ENCODE measurements at places on chromosomes 16 and 17.

GRCh38 chr17:34886831-34887230, 74.4 kb downstream of the CCT6B start:
- no peak for DNase-seq

DNA sequence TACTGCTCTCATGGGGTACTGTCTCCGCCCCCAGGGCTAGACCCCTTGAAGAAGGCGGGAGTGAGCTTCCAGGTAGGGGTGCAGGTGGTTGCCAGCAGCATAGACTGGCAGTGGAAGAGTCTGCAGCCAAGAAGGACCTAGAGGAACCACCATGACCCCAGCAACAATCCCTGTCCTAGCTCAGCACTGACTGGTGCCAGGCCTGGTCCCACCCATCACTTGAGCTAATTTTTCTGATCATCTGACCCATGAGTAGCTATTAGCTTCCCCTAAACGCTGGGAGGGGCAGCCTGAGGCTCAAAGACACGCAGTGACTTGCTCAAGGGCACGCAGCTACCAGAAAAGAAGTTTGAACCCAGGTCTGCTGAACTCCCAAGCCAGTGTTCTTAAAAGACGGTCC, 945 bp downstream of the PRM3 start:
- no peak for DNase-seq

DNA sequence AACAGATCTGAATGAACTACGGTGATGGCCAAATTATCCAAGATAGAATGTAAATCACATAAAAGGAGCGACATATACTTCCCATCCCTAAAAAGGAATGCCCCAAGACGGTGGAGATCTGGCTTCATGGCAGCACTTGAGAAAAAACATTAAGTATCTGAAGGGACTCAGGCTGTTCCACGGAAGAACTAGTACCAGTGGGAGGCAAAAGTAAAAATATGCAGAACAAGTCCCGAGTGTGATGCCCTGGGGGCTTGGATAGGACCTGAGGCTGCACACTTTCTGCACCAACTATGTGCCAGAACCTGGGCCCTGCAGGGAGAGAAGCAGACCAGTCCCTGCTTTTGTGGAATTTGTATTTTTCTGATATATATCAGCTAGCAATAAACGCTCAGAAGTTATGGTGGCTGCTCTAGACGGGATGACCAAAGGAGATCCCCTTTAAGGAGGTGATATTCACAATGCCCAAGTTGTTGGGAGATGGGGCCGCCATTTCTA, 539 bp upstream of the CKLF start:
- no peak for DNase-seq

DNA sequence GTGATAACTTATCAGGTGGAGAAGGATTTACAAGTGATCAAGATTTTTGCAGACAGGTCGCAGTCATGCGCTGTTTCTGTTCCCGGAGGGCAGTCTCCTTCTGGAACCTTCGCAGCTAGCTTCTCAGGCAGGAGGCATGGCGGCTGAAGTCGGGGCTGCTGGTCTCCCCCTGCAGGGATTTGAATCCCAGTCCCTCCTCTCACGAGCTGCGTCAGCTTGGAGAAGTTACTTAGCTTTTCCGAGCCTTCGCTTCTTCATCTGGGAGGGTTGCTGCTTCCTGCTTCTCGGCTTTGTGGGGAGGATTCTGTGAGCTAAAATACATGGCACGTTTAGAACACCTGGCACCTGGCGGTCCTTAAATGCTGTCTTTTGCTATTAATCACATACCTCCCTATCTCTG, 287.8 kb upstream of the FOXF1 start:
- no peak for DNase-seq

- DNase-seq = no peak
These were observed 56.6 kb downstream of the MYOCD start for GRCh38 chr17:12722282-12722681.

DNA sequence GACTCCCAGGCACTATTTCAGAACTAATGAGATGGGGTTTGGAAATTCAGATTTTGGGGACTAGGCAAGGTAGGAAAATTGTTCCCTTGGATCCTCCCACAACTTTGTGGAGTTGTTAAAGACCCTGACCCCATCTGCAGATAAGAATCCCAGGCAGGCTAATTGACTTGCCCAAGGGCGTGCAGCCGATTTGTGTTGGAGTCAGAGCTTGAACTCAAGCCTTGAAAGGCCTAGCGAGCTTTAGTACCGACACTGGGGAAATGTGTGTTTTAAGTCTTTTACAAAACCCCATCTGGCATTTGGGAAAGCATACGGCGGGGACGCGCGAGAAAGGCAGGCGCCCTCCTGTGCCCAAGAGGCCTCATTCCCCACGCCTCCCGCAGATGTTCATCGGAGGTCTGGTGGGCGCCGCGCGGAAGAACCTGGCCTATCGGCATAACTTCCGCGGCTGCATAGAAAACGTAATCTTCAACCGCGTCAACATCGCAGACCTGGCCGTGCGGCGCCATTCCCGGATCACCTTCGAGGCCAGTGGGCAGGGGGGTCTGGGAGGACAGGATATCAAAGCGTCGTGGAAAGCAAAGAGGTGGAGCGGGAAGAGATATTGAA, 4.3 kb downstream of the CNTNAP1 start:
- no peak for DNase-seq

DNA sequence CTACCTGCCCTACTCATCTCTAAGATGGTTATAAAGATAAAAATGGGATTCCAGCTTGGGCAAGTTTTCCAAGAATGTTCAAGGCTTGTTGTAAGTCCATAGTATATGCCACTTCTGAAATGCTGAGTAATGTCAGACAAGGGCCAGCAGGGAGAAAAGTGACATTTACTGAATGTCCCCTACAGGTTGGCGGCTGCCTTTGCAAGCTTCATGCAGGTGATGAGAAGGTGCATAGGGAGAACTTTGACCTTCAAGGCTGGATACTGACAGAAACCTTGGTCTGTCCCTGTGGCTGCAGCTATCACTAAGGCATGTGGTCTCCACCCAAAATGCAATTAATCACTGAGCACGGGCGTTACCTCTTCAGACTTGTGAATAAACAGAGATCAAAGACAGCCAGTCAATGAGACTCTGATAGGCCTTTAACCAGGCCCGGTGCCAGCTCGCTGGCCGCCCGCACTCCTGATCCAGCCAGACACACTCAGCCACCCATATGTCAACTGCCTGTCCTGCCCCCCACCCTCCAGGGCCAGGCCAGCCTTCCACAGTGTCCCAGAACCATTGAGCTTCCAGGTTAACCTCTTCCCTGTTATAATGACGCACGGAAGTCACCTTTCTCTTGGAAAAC, 26.8 kb upstream of the AXIN2 start:
- DNase-seq = no peak

DNA sequence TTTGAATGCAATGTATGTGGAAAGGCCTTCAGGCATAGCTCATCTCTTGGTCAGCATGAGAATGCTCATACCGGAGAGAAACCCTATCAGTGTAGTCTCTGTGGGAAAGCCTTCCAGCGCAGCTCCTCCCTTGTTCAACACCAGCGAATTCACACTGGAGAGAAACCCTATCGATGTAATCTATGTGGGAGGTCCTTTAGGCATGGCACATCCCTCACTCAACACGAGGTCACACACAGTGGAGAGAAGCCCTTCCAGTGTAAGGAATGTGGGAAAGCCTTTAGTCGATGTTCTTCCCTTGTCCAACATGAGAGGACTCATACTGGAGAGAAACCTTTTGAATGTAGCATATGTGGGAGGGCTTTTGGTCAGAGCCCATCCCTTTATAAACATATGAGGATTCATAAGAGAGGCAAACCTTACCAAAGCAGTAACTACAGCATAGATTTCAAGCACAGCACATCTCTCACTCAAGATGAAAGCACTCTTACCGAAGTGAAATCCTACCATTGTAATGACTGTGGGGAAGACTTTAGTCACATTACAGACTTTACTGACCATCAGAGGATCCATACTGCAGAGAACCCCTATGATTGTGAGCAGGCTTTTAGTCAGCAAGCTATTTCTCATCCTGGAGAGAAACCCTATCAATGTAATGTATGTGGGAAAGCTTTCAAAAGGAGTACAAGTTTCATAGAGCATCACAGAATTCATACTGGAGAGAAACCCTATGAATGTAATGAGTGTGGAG, 24.7 kb downstream of the ZFP90 start:
- DNase-seq = no peak

DNA sequence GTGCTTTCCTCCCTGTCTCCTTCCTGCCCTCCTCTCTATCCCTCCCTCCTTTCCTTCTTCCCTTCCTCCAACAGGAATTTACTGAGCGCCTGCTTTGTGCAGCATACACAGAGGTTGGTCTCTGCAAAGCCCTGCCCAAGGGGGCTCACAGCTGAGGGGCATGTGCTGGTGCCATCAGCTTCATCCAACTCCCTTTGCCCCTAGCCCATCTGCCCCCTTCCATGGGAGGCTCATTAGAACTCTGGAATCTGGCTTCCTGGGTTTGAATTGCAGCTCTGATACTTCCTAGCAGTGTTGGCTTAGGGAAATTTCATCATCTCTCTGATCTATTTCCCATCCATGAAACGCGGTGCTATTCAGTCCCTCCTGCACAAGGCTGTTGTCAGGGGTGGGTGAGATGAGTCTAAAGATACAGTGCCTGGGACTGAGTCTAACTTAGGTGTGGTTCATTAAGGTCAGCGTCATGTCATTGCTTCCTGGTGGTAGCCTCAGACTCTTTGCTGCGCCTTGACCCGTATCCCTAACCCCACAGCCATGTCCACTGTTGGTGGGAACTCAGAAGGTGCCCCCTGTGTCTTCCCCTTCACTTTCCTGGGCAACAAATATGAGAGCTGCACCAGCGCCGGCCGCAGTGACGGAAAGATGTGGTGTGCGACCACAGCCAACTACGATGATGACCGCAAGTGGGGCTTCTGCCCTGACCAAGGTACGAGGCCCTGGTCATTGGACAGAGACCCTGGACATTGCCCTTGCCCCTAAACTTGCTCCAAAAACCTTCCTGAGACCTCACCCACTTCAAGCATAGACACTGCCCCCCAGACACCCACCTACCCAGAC, 10.3 kb downstream of the MMP2 start:
- no peak for DNase-seq

- DNase-seq = no peak
These were observed 23.4 kb downstream of the NDEL1 start for GRCh38 chr17:8459107-8459506.

DNA sequence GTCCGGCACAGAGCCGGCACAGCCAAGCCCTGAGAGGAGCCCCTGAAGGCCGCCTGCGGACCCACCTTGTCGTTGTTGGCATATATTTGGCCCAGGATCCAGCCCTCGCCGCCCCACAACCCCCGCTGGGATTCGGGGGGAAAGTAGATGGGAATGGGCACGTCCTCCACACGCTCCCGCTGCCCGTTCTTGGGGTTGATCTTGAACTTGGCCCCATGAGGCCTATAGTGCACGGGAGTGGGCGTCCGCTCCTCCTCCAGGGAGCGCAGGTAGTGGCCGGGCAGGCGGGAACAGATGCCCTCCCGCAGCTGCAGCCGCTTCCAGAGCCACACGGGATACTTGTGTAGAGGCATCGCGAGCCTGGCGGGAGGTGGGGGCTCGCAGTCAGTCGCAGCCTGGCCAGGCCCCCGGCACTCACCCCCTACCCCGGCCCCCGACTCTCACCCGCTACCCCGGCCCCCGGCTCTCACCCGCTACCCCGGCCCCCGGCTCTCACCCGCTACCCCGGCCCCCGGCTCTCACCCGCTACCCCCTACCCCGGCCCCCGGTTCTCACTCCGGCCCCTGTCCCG, 387 bp downstream of the MRPL28 start:
- DNase-seq = no peak

DNA sequence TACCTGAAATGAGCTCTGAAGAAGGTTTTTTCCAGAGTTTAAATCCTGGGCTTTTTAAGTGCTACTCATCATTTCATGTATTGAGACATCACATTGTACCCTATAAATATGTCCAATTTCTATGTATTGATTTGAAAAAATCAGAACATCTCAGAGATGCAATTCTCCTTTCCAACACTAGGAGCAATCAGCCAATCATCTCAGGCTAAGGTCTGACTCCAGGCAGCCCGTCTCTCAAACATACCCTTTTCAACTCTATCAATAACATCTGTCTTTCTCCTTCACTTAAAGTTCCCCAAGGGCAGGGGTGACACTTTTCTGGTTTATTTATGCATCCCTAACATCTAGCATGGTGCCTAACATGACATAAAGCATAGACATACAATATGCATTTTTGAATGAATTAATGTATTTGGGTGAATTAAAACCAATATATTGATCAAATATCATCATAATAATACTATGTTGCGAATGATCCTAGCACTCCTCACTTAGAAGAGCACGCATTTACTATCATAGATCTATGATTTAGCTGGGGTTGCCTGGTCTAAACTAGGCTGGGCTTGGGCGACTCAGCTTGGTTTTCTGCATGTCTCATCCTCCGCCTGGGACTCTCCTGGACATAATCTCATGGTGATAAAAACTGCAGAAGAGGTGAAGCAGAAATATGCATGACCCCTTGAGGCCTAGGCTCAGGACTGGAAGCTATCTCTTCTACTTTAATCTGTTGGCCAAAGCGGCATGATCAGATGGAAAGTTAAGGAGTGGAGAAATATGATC, 5.2 kb upstream of the CDH11 start:
- DNase-seq = no peak

GRCh38 chr17:79464318-79465010, 146.4 kb downstream of the RBFOX3 start:
- no peak for DNase-seq

DNA sequence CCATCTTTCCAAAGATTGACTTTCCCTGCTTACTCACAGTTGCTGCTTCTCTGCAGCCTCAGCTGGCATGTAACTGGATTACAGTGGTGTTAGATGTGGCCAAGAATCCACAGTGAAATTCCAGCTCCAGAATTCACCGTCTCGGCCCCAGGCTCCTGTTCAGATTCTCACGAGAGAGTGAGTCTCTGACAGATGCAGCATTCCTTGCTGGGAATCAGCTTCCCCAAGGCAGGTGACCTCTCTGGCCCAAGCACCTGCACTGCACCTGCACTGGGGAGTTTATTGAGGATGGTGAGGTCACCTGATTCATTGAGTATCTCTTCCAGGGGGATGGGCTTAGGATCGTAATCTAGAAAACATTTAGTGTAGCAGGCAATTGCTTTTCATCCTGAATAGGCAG, 600.5 kb upstream of the RBFOX1 start:
- DNase-seq = no peak

All from germinal center (tissue), 1 donor.